Frontal cortex (tissue), 4 donors: ENCODE measurements at places on chromosomes 3 and 15. TPM values are rescaled to one million over a fixed set of nuclear protein-coding genes. Genes with fewer than 3 reads are reported as not detected.

The GHSR gene
- total RNA-seq, result 0.82 TPM

The ILDR1 gene
- total RNA-seq, result not detected

The CHST2 gene
- total RNA-seq, result 44.4 TPM

The SLC12A8 gene
- 2.4 TPM for total RNA-seq

The CEMIP gene
- total RNA-seq, result 3.7 TPM

The TNIK gene
- total RNA-seq, result 75.4 TPM

The CHDH gene
- total RNA-seq, result 1.2 TPM

The PPCDC gene
- total RNA-seq, result 3.7 TPM

The EIF2B5 gene
- 42.8 TPM for total RNA-seq

The GOLGA8N gene
- total RNA-seq, result 2.4 TPM

The CORO2B gene
- total RNA-seq, result 19.2 TPM

The TMEM42 gene
- 5.3 TPM for total RNA-seq

The ZIC1 gene
- 20.0 TPM for total RNA-seq

The COL6A5 gene
- total RNA-seq, result under 0.01 TPM

The DNAH1 gene
- total RNA-seq, result 1.2 TPM

DNA sequence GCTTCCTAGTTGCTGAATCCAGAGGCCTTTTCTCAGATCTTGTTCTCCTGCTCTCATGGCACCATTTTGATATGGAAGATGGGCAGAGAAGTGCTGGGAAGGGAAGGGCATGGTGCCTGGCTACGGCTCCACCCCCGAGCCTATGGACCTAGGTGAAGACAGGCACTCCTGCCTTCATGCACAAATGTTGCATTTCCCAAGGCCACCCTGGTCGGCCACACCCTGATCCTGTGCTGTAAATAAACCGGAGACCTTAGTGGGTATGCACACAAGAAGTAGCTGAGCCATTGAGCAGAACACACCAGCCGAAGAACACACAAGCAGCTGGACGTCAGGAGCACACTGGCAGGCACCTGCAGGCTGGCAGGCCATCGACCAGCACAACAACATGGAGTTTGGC lies 261.6 kb downstream of the SHQ1 start:
- DNase-seq, result no peak

GRCh38 chr15:22874256-22874655 lies 35.8 kb downstream of the NIPA2 start:
- DNase-seq, result no peak

GRCh38 chr3:143242691-143243090 lies 123.1 kb downstream of the CHST2 start:
- DNase-seq, result no peak

- DNase-seq, result no peak
Measured at GRCh38 chr15:69954666-69955065, 143.1 kb downstream of the TLE3 start.

DNA sequence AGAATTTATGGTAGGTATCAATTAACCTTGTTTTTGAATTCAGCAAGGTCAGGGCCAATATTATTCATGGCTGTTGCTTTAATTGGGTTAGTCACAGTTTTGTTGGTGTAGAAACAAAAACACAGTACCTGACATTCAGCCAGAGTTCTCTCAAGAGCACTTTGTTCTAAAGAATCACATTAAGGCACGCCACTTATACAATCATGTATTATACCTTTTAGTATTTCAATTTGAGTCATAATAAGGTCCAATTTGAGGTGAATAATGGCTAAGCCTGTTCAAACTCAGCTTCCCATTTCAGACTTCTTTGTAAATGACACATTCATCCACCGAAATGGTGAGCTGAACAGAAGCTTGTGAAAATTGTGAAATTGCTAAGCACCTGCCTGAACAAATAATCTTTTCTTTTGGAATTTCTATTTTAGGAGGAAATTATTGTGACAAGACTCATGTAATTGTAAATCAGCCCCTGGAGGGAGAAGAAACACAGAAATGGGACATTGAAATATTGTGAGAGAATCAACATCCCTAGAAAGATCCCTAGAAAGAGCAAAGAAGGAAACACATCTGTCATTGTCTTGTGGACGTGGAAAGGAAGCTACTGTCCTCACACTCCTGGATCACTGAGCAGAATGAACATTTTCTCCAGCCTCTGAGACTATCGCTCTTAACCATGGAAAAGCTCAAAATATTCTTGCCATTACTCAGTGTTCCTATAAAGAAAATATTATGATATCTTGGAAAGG lies 29.3 kb downstream of the RIOX2 start:
- no peak for DNase-seq

DNA sequence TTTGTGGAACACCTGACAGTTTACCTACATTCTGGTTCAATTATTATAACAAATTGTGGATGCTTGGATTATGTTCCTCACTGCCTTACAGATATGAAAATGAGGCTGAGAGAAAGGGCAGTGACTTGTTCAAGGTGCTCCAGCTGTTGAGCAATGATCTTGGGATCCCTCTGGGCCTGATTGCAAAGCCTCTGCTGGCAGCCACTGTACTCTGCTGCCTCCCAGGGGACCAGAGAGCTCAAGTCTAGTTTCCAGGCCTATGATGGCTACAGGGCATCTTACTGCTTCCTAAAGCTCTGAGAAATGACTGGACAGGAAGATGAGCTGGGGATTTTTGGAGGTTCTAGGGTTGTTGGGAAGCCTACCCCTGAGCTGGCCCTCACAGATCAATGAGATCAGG lies 2.3 kb upstream of the SHC4 start:
- DNase-seq, result no peak

- DNase-seq, result no peak
Measured at GRCh38 chr3:173257797-173258196, 116.8 kb upstream of the SPATA16 start.

DNA sequence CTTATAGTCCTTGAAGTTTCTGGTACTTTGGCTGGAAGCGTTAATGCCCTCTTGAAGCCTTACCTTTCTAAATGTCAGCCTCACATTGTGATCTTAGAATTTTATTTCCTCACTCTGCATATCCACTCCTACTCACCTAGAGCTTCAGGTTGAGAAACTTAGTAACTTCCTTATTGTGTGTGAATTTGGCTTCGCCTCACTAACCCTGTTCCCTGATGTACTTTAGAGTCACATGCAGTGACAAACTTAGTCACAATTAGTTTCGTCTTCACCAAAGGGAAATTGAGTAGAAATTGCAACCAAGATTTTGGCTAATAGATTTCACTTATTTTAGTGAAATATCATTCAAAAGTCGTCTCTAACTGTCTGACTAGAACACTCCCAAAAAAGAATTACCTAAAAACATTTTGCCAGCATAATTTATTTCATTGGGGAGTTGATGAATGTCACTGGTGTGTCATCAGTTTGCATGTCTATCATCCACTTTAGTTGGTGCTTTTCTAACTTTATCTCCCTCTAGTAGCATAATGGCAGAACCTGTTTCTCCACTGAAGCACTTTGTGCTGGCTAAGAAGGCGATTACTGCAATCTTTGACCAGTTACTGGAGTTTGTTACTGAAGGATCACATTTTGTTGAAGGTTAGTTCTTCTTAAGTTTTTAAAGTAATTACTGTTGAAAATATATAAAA lies 960 bp downstream of the MFN1 start:
- no peak for DNase-seq

GRCh38 chr15:60616147-60616546 lies 137.2 kb upstream of the ICE2 start:
- no peak for DNase-seq

GRCh38 chr3:46280105-46280797 lies 38.0 kb downstream of the CCR3 start:
- no peak for DNase-seq

DNA sequence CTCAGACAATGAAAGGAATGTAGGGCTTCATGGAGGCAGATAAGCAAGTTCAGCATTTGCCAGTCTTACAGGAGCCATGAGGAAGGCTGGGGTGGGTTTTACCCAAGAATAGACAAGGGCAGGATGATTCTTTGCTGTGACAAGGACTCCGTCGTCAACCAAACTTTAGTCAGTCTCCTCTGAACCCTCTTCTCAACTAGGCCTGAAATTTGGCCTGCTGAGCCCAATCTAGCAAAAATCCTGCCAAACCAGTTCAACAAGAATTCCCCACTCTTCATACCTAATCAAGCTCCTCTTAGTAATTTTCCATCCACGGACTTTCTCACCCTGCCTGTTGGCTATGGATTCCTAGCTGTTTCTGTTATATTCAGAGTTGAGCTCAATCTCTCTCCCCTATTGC lies 280.5 kb downstream of the TBL1XR1 start:
- no peak for DNase-seq

DNA sequence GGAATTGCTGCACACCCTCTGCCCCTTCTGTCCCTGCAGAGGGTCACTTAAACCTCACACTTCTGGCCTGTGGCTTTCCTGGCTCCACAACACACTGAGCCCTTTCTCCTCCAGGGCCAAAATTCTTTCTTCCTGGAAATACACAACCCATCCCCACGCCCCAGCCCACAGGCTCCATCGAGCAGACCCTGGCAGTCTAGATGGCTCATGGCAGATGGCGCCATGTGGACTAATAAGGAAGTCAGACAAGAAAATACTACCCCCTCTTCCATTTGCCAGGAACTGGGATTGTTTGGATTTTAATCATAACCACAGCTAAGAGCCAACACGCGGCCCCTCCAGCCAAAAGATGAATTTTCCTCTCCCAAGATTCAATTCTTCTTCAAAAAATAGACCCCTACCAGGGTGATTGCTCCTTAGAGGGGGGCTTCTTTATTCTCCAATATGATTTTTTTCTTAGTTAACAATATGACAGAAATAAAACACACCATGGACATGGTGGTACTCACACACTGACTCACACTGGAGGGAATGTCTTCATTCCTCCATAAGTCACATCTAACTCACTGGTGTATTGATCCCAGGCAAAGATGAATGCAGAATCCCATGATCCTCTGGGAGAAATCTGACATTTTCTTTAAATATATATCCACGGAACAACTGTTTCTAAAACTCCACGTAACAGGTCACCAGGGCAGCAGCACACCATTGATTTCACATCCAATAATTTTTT lies 111.5 kb downstream of the NTRK3 start:
- no peak for DNase-seq

DNA sequence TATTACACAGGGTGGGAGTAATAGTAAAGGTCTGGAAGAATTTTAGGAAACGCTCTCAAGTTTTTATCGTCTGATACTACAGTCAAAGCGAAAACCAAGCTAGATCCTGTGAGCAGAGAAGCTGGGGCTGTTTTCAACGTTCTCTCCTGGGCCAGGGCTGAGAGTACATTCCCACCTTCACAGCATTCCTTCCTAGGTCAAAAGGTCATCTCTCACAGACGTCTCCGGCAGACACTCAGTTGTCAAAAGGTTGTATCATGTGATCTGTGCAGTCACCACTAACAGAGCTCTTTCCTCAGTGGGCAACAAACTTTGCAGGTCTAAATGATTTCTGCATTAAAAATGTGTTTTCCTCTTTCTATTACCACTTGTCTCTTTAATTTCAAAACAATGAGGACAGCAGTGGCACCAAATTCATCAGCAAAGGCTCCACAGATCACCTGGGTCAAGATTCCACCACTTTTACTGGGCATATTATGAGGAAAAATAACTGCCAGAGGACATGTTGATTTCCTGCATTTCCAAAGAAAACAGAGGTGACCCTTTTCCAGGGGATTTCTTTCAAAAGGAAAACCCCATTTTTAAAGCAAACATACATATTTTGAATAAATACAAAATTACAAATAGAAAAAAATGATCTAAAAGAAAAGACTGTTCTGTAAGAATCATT lies 41.9 kb downstream of the MEIS2 start:
- no peak for DNase-seq
